ENCODE measurements at places on chromosomes 5 and 9.

DNA sequence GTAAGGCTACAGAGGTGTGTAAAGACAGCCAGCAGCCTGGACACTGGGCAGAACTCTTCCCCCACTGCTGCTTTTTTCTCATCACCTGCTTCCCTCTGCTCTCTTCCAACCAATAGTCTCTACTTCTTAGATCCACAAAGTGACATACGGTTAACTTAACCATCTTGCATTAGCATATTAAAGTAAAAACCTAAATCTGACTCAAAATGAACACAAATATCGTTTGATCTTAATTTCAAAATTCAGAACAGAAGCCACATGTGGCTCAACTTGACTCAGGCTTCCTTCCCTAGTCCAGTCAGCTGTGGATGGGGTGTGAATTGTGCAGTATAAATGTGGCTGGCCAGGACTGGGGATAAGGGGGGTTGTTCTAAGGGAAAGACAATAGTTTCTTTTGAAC is 114.3 kb downstream of the STARD4 start:
- no peak for DNase-seq

GRCh38 chr5:178349075-178349511 is 116.5 kb upstream of the PHYKPL start:
- no peak for DNase-seq

DNA sequence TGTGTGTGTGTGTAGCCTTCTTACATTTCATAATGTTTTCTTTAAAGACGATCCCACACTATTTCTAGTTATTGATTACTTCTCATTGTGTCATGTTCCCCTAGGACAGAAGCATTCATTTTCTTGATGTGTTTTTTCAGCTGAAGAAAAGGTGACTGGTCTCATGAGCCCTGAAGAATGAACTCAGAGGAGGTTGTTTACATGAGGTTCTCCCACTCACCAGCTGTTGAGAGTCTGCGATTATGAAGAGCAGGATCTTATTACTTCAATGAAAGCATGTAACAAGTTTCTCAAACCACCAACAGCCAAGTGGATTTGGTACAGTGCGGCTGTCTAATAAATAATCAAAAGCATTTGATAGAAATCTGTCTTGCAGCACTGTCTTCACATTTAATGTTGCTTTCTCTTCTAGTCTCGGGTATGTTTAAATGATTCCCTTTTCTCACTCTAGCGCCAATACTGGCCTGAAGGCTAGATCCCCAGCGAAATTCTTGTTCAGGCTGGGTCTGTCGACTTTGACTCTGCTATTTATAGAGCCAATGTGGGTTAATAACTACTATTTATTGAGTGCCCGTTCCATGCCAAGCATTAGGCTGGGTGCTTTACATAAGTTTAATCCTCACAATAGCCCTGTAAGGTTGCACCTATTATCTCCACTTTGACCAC is 9.6 kb upstream of the FSD1L start:
- DNase-seq = no peak

- DNase-seq = no peak
Observed at GRCh38 chr5:180785121-180785781, 17.4 kb downstream of the MGAT1 start.

DNA sequence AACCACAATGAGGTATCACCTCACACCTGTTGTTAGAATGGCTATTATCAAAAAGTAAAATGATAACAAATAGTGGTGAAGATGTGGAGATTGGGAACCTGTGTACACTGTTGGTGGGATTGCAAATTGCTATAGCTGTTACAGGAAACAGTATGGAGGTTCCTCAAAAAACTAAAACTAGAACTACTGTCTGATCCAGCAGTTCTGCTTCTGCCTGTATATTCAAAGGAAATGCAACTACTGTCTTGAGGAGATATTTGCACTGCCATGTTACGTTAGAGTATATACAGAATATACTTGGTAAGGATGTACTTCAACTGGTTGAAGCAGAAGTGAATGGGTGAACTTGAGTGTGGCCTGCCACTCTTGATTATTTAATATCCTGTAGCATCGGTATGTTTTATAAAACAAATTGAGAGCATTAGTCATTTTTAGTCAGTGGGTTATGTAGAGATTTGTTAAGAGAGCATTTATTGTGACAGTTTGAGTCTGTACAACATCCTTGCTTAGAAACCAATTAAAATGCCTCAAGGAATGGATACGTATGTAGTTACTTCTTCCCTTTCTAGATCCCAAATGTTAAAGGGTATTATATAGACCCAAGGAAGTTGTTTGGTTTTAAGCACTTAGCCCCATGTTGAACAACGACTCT is 37.5 kb downstream of the ZCCHC7 start:
- DNase-seq = no peak

DNA sequence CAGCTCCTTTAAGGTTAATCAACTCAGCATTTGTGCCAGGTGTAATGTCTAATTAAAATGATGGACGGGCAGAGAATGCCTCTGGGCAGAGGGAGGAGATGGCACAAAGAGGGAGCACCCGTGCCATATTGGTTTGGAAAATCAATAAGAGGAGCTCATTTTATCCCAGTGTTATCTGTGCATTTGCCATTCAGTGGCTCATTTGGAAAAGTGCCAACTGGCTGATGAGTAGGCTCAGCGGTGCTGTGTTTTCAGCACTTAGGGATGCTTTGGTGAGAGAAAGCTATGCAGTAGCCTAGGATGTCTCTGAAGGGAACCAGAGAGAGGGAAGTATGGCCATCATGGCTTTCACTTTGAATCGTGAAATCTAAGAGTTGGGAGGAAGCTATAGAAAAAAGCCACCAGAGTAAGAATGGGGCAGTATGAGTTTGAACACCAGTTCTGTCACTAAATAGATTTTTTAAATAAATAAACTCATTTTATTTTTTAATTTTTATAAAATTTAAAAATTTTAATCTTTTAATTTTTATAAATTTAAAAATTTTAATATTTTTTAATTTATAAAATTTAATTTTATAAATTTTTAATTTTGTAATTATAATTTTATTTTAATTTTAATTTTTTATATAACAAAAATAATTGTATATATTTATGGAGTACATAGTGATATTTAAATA is 472.8 kb downstream of the BRINP1 start:
- no peak for DNase-seq

DNA sequence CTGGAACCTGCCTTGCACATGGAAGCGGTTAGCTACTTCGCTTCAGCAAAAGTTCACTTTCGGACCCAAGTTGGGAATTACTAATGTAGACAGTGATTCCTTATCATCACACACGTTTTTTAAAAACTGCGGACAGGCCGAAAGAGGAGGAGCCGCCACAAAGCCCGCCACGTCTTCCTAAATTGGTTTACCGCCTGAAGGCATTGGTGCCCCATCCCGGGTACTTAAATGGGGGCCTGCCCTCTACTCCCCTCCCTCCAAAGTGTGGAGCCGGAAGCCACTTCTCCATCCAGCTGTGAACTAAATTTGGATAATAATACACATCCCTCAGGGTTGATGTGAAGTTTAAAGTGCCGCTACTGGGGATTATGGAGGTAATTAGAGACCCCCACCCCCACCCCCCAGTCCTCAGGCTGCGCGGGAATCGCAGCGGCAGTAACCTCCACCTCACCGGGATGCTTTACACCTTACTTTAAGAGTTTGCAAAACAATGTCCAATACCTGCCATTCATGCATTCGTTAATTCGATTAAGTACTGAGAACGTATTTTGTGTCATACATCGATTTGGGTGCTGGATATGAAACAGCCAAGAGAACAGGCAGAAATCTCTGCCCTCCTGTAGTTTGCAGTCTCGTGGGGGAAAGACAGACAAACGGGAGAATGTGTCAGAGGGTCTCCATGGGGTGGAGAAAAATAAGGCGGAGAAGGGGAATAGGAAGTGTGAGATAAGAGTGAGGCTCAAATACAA is 937 bp upstream of the MACROH2A1 start:
- no peak for DNase-seq

GRCh38 chr9:36337865-36338264 is 62.2 kb downstream of the RNF38 start:
- DNase-seq = no peak

GRCh38 chr5:35803191-35803651 is 53.5 kb upstream of the IL7R start:
- no peak for DNase-seq

DNA sequence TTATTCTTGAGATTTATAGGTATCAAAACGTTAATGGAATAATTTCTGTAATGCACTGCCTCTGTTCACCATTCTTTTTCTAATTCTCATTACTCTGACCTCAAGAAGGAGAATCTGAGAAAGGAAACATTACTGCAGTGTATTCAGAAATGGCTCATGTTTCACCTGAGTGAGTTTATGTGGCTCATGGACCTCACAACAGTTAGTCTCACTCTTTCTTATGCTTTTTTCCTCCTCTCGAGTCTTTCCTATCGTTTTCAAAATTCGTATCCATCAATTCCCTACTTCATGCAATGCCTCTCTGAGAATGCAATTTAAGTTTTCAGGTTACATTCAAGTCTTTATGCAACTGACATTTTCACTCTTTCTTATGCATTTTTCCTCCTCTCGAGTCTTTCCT is 9.6 kb downstream of the CDH10 start:
- DNase-seq = no peak

DNA sequence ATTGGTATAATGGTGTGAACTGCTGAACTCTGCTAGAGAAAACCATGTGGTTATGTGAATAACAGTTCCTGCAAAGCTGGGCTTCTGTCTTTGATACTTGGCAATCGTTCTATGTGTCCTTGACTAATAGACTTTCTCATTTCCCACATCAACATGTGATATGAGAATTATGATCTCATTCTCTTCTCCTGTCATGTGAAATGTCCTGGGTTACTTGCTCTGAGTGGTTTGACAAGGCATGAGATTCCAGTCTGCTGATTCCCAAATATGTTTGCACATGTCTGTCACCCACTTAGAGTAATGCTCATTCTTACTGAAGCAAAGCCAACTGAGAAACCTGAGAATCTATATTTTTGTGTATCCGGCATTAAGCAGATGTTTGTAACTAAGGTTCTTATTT is 141.2 kb downstream of the PARP8 start:
- DNase-seq = no peak

DNA sequence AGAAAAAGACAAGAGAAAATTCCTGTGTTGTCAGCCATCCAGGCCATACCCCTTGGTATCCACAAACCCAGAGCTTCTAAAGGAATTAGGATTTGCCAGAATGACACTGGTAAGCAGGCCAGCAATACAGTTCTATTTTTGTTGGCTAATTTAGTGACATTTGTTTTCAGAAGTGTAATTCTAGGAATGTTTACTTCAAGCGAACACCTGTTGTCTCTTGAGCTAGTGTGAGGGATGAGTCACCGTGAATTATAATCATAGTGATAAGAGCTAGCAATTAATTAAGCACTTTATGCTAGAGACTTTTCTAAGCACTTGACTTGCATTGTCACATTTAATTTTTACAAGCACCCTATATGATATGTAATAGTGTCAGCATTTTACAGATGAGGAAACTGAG is 99.2 kb downstream of the PRKACG start:
- DNase-seq = no peak

DNA sequence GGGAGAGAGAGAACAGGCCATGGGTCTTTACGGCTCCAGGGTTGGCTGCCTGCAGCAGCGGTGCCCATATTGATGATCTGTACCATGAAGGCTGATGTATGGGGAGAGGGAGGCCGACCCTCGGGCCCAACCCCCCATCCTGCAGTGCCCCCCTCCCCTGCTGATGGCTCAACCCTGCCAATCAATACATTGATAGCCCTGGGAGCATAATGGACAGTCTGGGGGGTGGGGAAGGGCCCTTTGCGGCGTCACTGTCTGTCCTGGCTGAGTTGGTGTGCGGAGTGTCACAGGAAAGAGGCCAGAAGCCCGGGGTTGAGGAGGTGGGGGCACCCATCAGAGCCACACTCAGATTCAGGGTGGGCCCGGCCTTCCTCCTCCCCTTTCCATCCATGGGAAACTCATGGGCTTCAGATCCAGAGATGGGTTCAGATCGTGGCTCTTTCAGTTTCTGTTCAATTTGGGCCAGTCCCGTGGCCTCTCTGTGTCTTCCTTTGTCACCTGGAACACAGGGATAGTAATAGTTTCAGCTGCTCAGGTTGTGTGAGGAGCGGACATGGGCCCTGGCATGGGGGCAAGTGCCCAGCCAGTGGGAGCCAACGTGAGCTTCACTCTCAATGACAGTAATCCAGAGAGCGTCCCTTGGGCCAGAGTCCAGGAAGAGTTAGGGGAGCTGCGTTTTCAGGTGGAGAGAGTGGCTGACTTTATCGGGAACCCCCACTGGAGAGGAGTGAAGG is 9.5 kb downstream of the FGF18 start:
- DNase-seq = no peak

DNA sequence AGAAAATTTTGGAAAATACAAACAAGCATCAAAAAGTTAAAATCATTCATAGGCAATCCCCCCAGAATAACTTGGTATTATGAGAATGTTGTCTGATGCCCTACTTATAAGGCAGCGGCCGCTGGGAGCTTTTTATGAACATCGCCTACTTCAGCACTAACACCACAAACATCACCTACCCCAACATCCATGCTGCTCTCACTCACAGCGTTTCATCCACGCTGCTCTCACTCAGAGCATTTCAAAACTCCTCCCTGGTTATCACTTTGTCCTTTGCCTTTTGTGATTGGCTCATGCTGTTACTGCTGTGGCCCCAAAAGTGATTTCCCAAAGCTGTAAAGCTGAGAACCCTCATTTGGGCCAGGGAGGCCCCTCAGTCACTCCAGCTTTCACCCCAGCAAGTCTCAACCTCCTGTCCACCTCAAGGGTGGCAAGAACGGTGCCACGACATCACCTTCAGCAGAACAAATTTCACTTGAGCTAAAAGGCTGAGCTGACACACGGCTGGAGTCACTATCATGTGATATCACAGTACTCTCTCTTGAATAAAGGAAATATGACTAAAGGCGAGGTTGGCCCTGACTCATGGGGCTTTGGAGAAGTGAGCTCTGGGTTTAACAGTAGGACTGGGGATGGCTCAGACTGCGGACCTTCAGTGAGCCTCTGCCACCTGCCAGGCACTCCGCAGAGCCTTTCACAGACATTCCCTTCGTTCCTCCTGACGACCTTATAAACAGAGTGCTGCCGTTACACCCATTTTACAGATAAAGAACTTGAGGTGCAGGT is 25.2 kb downstream of the SHC3 start:
- DNase-seq = no peak

DNA sequence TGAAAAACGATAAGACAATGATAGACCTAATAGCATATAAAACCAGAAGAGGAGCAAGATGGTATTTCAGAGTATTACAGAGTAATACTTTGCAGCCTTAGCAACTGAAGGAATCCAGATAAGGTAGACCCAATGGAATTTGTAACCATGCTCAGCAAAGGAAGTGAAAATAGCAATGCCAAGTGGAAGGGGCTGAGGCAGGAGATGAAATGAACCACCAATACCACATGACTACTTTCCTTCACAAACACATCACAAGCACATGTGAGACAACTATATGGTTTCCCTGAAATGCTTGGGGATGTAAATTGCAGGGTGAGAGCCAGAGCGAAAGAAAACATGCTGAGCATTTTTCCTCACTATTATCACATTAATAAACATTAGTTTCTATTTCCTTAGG is 79.8 kb upstream of the MELK start:
- DNase-seq = no peak

DNA sequence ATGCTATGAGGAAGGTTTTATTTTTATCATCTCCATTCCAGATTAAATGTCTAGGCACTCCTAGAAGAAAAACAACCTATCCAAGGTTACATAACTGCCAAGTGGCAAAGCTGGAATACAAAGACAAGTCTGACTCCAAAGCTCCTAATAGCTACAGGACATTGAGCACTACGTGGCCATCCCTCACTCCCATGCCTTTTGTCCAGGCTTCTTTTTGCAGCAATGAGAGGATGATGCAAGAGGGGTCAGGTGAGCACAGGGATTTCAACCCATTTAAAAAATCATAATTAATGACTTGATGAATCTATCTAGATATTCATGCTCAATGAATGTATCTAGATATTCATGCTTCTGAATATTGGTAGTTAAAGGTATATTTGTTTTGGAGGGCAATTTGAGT is 117.0 kb downstream of the KIAA0825 start:
- no peak for DNase-seq

Data from stimulated activated CD4-positive, alpha-beta T cell treated with anti-CD3 and anti-CD28 coated beads, Interleukin-15, amount 100 ng/mL, for 1 hour (primary cell).